Activated naive CD4-positive, alpha-beta T cell (primary cell): ENCODE measurements at places on chromosomes 3 and 15.

- no peak for DNase-seq
Measured at GRCh38 chr3:120102674-120103073, 8.4 kb upstream of the GSK3B start.

DNA sequence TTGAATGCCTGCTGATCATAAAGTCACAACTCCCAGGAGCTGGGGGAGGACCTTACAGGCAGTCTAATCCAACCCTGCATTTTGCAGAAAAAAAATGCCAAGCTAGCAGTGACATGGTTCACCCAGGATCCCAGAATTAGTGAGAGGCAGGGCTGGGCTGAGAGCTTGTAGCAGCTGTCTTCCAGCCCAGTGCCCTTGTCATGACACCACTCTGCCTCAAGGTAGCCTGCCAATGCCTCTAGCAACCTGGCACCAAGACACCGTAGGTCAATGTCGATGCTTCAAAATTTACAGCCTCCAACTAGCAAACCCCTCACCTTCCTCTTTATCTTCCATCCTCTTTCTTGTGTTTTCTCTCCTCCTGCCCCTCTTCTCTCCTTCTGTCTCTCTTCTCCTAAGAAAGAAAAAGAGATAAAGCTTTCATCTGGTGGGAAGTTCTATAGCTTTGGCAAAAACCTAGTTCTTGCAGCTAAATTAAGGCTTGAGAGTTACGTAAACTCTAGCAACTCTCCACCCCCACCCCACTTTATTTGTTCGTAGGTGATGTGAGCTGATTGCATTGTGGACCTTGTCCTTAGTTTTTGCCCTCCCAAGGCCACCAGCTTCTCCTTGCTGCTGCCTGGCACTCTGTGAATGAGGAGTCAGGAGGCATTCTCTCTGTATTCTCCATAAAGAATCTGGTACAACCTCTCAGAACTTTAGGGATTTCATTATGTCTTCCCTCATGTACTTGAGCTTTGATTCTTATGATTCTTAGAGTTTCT lies 18.3 kb upstream of the BFSP2 start:
- no peak for DNase-seq

DNA sequence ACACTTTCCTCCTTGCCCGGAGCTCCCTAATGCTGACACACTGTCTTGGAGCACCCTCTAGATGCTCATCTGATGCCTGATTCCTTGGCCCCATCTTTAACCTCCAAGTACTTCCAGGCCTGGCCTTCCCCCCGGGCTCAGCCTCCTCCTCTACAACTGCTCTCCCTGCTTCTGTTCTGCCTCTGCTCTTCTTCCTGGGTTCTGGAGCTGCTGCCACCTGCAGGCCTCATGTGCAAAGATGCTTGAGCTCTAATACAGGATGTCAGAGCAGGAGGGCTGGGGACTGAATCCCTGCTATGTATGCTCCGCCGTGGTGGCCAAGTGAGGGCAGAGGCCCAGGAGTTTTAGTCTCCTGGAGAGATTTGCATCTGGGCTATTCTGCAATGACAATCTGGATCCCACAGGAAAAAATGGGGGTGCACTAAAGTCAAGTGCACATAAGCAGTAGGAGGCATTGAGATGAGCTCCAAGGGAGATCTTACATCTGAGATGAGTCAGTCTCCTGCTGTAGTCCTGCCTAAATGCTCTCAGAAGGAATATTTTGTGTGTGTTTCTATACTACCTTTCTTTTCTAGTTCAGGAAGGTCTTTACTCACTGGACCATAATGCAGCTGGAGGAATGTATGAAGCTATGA lies 296.3 kb downstream of the UACA start:
- DNase-seq: no peak

DNA sequence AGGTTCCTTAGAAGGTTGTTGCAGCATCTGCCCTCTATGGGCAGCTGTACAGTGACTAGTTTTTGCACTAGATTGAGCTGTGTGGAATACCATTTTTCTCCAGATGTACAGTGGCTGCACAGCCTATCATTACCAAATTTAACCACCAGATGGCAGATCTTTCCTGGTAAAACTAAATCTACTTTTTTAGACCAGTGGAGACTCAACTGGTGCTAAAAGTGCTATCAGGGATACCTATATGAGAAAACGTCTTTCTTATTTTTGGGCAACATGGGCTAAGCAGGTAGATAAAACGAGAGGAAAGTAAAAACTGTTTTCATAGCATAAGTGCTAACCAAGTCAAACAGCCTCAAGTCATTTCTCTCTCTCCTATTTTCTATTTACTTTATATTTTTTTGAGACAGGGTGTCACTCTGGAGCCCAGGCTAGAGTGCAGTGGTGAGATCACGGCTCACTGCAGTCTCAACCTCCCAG lies 21.2 kb downstream of the IGSF10 start:
- no peak for DNase-seq

GRCh38 chr3:179771797-179772196 lies 119.0 kb downstream of the USP13 start:
- no peak for DNase-seq

DNA sequence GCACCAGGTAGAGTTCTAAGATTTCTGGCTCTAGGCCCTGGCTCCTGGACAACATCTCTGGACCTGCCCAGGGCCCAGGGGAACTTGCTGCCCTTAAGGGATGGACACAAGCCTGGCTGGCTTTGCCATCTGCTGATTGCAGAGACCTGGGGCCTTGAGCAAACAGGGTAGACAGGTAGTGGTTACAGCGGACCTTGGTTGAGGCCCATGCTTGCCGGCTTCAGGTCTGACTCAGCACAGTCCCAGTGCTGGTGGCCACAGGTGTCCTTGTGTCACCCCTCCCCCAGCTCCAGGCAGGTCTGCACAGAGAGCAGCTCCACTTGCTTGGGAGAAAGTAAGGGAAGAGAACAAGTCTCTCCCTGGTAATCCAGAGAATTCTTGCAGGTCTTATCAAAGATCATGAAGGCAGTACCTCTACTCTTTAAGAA lies 15.9 kb upstream of the ACTL6A start:
- no peak for DNase-seq

DNA sequence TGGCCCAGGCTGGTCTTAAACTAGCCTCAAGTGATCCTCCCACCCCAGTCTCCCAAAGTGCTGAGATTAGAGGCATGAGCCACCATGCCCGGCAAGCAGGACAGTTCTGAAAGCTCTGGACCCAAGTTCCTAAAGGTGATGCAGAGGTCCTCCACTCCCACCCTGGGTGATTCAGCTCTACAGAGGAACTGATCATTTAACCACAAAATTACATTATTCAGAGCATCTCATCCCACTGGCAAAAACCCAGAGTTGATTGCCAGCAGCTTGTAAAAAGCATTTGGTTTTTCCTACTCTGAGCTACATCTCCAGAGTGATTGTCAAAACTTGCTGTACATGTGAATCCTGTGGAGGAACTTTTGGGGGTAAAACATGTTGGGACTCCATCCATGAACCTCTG lies 60.2 kb downstream of the SLTM start:
- DNase-seq: no peak

DNA sequence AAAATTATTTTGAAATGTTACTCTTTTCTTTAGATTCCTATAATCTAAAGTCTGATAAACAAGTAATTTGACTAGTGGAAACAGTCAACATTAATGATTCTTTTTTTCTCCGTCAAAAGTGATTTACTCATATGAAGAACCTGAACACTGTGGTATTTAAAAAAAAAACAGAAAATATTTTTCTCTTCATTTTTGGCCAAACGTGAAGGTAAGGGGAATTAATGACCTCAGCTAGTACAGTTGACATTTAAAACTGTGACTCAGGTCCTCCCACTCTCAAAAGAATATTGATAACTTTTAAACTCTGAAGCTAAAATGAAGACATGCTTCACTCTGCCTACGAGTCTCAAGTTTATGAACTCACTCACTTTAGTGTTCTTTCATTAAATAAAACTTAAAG lies 34.5 kb downstream of the TIGIT start:
- no peak for DNase-seq

- no peak for DNase-seq
Measured at GRCh38 chr15:21267671-21268395, 172.5 kb downstream of the POTEB3 start.

- no peak for DNase-seq
Measured at GRCh38 chr3:66014056-66014455, 24.7 kb downstream of the MAGI1 start.

DNA sequence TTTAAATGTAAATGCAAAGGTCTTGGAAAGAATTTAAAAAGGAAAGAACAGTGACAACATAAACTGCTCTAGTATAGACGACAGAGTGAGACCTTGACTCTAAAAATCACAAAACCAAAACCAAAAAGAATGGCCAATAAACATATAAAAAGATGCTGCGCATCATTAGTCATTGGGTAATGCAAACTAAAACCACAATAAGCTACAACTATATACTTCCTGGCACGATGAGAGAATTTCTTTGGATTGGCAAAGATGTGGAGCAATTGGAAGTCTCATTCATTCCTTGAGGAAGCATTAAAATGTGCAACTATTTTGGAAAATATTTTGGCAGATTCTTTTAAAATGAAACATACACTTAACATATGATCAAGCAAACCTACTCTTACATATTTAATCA lies 98.7 kb upstream of the ZPLD1 start:
- no peak for DNase-seq

DNA sequence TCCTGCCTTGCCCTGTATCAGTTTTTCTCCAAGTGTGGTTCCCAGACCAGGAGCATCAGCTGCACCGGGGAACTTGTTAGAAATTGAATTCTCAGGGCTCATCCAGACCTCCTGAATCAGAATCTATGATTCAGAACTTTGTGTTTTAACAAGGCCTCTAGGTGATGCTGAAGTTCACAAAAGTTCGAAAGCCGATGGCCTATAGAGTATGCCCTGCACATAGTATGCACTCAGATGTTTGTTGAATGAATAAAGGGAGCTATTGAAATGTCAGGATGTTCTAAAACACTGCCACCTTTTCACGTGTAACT lies 664 bp upstream of the LARP6 start:
- no peak for DNase-seq

DNA sequence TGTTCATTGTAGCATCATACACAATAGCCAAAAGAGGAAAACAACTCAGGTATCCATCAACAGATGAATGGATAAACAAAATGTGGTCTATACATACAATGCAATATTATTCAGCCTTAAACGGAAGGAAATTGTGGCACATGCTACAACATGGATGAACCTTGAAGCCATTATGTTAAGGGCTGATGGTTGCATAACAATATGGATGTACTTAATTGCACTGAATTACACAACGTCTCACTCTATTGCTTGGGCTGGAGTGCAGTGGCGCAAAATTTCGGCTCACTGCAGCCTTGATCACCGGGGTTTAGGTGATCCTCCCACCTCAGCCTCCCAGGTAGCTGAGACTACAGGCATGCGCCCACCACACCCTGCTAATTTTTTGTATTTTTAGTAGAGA lies 7.0 kb upstream of the TMEM62 start:
- no peak for DNase-seq

- no peak for DNase-seq
Measured at GRCh38 chr3:183033746-183034145, 53.4 kb upstream of the DCUN1D1 start.

DNA sequence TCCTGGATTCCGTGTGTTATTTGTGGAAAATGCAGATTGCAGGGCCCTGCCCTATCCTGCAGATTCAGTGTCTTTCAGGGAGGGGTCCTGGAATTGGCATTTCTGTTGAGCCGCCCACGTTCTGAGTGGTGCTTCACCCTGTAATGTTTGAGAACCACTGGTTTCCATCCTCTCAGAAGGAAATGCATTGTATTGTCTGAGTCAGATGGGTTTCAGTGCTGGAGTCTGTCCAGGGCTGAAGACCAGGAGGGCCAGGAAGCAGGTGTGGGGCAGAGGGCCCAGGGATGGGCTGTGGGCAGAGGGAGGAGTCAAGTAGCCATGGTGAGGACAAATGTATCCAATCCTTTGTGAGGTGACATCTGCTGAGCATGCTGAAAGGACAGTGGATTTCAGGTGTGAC lies 123.8 kb downstream of the SV2B start:
- no peak for DNase-seq

GRCh38 chr3:88986834-88987233 lies 120.6 kb upstream of the EPHA3 start:
- no peak for DNase-seq

DNA sequence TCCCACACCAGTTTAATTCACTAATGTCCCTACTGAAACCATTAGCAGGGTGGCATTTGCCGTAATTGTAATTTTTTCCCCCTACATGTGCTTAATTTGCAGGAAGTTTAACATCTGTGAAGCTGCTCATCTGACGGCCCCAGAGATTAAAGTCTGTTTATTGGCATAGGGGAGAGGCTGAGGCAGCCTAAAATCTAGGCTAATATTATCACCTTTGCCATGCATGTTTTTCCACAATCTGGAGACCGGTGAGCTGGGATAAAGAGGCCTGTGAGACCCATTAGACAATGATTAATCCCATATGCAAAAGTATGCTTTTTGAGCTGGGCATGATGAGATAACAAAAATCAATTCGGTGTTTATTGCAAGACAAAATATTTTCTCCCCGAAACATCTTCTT lies 561.2 kb upstream of the ALCAM start:
- DNase-seq: no peak

GRCh38 chr3:14441920-14442300 lies 39.5 kb downstream of the SLC6A6 start:
- no peak for DNase-seq

GRCh38 chr3:65042675-65043074 lies 354.9 kb upstream of the ADAMTS9 start:
- DNase-seq: no peak

GRCh38 chr3:148006508-148006907 lies 597.3 kb downstream of the ZIC1 start:
- no peak for DNase-seq

DNA sequence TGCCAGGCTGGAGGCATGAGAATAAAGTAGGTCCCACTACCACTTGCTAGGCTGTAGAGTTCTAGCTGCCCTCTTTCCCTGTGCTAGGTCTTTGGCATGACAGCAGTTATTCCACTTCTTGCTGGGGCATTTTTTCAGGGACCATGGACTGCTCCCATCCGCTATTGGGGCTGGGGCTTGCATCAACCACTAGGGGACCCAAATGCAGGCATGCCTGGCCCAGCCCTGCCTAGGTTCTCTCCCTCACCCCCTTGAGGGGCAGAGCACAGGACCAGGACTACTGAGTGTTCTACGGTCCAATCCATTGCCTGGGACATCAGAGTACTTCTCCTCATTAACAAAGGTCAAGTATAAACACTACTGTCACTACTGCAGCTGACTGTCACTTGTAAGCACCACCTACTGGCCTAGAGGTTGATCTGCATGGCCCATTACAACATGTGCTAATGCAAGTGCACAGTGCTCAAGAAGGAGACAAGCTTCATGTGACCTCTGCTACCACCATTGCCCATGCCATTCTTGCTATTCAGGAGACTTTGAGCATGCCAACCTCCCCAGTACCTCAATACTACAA lies 270.5 kb downstream of the MBNL1 start:
- DNase-seq: no peak

DNA sequence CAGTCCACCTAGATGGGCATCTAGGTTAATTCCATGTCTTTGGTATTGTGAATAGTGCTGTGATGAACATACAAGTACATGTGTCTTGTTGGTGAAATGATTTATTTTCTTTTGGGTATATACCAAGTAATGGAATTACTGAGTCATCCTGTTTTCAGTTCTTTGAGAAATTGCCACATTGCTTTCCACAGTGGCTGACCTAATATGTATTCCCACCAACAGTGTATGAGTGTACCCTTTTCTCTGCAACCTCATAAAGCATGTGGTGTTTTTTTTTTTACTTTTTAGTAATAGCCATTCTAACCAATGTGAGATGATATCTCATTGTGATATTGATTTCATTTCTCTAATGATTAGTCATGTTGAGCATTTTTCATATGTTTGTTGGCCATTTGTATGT lies 86.0 kb upstream of the NDN start:
- no peak for DNase-seq
